AG20443 (cell line): ENCODE measurements at places on chromosomes 12 and 14.
A peak's percentile ranks its signal among the peaks of the same experiment; 100 is the strongest.

DNA sequence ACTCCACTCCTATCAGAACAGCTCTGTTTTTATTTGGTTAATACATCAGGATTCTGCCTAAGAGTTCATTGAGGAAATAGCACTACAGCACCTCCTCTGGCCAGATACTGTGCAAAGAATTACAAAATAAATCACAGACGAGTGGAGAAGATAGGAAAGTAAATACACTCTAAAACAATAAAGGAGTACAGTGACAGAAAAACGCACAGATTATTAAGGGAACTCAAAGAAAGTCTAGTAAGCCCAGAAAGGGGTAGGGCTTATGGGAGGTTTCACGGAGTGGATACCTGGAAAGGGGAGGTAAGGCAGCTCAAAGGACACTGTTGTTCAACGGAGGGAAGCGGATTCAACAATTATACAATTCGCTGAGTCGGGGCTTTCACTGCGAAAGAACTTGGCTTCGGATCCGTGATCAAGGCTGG lies 5.5 kb downstream of the OR10AD1 start:
- peak; percentile 42 for DNase-seq

GRCh38 chr12:67506739-67507138 lies 141.8 kb upstream of the DYRK2 start:
- DNase-seq: no peak

- DNase-seq: peak; percentile 56
These were observed 100.6 kb downstream of the DACT1 start for GRCh38 chr14:58738189-58738836.

DNA sequence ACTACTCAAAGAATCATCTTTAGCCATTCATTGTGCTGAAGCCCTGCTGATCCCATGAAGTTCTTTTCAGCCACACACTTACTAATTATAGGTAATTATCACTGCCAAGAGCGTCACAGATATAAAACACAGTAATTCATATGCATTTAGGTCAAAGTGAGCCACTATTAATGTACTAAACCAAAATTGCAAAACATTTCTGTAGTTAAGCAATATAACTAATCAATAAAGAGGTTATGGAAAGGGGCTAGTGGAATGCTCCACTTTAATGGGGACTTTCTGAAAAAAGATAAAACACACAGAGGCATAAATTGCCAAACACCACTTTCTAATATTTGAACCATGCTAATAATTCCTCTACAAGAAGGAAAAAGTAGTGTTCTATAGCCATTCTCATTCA lies 6.8 kb upstream of the CEP128 start:
- no peak for DNase-seq

DNA sequence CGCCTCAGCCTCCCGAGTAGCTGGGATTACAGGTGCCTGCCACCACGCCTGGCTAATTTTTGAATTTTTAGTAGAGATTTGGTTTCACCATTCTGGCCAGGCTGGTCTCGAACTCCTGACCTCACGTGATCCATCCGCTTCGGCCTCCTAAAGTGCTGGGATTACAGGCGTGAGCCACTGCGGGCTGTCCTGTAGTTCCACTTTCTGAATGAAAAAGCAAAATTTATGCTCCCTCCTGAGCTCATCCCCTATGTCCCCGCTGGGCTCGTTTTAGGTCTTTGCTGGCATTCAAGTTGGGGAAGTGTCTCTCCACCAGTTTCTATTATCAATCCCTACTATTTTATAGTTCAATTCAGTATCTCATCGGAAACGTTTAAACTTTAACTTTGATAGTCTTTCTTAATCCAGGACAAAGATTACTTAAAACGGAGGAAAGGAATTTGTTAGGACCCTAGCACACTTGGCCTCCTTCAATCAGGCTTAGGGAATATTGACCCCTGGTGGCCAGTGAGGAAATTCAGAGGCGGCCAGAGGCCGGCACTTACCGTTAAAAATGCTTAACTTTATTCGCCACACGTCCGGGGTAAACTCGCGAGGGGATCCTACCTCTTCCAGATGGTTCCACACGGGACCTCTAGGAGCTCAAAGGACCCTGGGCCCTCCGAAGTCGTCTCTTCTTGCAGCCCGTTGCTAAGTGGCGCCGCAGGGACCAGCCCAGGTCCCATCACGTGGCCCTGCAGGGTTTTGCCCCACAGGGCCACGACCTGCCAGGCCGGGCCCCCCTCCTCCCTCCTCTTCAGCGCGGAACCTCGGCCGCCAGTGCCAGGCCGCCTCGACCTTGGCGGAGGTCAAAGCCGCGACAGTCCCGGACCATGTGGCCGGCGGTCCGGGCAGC lies 11.4 kb upstream of the DNAL1 start:
- DNase-seq: peak; percentile 82

DNA sequence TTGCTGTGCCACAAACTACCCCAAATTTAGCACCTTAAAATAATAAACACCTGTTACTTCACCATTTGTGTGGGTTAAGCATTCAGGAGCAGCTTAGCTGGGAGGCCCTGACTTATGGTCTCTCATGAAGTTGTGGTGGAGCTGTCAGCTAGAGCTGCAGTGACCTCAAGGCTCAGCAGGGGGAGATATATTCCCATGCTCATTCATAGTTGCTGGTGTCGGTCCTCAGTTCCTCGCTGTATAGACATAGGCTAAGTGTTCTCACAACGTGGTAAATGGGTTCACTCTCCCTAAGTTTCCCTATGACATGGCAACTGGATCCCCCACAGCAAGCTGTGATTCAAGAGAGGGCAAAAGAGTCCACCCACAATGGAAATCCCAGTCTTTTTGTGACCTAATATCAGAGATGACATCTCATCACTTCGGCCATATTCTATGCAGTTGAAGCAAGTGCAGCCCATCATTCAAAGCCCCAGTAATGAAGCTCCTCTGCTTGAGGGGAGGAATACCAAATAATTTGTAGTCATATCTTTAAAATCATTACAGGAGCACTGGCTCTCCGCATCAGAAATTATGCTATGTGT lies 41.1 kb downstream of the PRB3 start:
- DNase-seq: peak; percentile 68

DNA sequence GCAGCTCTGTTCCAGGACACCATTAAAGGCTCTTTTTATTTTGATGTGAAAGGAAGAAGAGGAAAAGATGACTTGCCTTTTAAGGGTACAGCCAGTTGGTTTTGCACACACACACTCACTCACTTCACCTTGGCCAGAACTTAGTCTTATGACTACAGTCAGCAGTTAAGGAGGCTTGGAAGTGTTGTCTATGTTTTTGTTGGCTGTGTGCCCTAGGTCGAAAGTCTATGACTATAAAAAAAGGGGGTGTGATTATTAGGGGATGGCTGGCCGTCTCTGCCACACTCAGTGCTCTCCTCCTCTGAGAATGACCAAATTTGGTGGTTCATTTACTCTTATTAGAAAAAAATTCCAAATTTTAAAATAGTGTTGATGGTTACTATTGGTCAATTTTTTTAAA lies 139.5 kb upstream of the OTX2 start:
- DNase-seq: no peak

- DNase-seq: no peak
These were observed 622.9 kb downstream of the DIO2 start for GRCh38 chr14:79588398-79588797.

DNA sequence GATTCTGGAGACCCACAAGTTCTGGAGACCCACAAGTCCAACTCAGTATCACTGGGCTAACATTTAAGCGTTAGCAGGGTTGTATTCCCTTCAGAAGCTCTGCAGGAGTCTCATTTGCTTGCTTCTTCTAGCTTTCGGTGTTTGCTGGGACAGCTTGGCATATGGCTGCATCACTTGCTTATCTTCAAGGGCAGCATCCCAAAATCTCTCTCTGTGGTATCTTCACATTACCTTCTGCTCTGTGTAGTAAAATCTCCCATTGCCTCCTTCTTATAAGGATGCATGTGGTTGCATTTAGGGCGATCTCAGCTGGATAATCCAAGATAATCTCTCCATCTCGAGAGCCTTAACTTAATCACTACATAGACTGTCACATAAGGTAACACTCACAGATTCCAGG lies 7.3 kb upstream of the CNTN1 start:
- DNase-seq: no peak

GRCh38 chr14:96501217-96501739 lies 904 bp upstream of the PAPOLA start:
- DNase-seq: no peak

GRCh38 chr14:35414365-35414764 lies 9.8 kb upstream of the NFKBIA start:
- DNase-seq: no peak

- peak; percentile 69 for DNase-seq
These were observed 7.6 kb upstream of the AEBP2 start for GRCh38 chr12:19431407-19432308.

GRCh38 chr14:101167428-101167827 lies 263.9 kb upstream of the RTL1 start:
- DNase-seq: no peak

DNA sequence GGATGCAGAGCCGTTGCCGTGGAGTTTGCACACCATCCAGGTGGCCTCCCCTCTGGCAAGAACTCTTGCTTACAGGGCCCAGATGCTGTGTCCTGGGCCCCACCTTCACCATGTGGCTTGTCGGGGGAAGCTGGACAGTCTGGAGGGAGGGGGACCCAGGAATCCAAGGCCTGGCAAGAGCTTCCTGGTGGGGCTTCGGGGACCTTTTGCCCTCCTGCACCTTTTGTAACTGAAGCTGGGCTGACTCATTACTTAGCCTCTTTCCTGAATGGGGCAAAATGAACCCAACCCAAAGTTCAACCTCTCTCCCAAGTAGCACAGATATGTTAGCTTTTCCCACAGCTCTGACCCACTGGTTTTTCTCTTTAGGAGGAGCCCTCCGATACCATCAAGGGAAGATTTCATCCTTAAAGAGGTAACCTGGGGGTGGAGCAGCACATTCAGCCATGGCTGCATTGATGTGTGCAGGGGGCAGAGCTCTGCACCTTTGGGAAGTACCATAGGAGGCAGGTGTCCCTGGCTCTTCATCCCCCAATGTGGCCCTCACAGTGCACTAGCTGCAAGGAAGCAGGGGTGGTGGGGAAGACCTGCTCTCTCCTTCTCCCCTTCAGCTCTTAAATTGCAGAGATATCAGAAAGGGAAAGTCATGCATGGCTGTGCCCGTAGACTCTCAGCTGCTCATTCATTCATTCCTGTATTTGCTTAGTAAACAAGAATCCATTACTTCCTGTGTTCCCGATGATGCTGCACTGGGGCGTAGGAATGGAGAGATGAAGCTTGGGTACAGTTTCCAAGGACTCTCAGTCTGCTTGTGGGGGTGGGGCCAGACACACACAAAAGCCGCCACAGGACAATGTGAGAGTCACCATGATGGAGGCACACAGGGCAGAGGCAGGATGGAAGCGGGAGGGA lies 13.0 kb downstream of the MVK start:
- no peak for DNase-seq

DNA sequence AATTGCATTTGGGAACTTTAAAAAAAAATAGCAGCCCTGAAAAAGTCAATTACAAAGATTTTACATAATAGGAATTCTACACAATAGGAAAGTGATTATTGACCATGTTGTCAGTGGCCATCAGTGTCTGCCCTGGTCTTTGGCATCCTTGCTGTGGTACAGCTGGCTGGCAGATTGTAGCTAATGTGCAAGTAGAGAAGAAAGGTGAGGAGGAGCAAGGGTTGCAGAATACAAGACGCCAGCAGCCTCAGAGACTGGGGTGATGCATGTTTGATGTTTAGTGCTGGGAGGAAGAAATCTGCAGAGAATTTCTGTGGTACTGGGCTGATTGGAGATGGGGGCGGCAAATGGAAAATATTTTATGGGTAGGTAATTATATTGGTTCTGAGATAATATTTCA lies 322.9 kb downstream of the TMEM117 start:
- DNase-seq: no peak

- no peak for DNase-seq
These were observed 4.7 kb upstream of the TUBA1C start for GRCh38 chr12:49260166-49260565.

DNA sequence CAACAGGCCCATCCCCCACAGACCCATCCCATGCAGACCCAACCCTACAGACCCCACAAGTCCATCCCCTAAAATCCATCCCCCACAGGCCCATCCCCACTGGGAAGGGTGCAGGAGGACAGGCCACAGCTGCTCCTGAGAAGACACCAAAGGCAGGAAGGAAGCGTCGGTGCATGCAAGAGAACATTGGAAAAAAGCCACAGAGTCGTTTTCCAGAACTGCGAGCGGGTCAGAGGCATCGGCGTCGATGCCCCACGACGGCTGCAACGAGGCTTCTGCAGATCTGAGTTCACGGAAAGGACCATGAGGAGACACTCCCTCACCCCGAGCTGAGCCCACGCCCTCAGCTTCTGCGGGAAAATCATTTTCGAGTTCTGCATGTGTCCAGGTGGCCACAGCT lies 59.6 kb upstream of the GALNT9 start:
- no peak for DNase-seq

DNA sequence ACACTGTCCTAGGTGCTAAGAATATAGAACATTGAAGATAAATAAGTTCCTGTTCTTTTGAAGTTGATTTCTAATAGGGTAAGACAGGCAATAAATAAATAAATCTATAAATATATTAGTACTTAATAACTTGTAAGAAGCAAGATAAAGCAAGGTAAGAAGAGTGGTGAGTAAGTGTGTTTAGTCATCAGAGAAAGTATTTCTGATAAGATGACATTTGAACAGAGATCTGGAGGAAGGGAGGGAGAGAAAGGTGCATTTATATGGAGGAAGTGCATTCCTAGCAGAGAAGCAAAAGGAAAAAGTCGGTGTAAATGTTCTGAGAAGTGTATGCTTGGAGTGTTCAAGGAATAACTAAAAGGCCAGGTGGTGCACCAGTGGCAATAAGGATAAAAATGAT lies 184.4 kb upstream of the GRIP1 start:
- DNase-seq: no peak

DNA sequence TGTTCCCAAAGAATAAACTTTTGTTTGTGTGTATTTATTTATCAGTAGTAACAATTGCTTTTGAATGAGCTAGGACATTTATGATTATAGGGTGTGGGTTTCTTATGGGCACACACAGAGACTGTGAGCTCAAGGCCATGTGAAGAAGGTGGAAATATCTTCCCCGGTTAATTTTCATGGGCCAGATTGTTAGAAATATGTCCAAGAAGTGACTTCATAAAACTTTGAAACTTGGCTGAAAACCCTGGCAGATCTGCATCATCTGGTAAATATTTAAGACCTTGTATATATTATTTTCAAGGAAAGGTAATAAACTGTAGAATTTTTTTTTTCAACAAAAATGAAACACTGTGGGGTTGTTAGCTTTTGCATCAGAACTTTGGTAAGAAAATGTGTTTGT lies 53.5 kb upstream of the RNU6-8 start:
- DNase-seq: no peak

GRCh38 chr12:91098941-91099340 lies 12.4 kb downstream of the LUM start:
- peak; percentile 77 for DNase-seq
